ENCODE measurements at places on chromosomes 6 and 20.

DNA sequence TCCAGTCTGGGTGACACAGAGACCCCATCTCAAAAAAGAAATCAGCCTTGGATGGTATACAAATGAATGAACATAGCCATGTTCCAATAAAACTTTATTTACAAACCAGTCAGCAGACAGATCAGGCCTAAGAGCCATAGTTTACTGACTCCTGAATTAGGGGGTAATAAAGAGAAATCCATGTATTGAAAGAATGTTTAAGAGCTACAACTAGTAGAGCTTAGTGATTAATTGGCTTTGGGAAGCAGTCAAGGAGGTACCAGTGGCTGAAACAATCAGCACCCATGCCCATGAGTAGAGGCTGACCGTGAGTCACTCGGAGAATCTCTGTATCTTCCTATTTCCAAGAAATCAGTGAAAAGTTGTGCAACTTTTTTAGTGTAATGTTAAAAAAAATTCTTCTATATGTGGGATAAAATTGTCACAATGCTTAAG lies 223.6 kb upstream of the RREB1 start:
- DNase-seq: no peak

- no peak for DNase-seq
Observed at GRCh38 chr6:5763407-5763806, 243.3 kb downstream of the NRN1 start.

- DNase-seq: no peak
Observed at GRCh38 chr6:160430203-160430602, 82.0 kb downstream of the SLC22A3 start.

- DNase-seq: no peak
Observed at GRCh38 chr6:140062043-140063020, 687.9 kb upstream of the CITED2 start.

DNA sequence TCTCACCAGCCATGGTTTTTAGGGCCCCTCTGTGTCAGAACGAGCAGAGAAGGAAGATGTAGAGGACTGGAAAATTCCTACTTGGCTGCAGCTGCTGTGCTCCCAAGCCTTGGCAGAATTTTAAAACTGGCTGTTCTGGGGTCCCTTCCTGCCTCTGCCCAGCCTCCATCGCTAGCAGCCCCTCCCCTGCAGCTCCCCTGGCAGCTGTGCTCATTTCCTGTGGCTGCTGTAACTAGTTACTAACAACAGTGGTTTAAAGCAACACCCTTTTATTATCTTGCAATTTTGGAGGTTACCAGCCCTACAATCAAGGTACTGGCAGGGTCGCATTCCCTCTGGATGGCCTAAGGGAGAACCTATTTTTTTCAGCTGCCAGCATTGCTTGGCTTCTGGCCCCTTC lies 3.7 kb upstream of the CST11 start:
- no peak for DNase-seq

GRCh38 chr6:40917603-40918002 lies 121.4 kb downstream of the UNC5CL start:
- DNase-seq: no peak

- DNase-seq: no peak
Observed at GRCh38 chr20:61835301-61835700, 230.4 kb downstream of the TAF4 start.

All from neuronal stem cell (in vitro differentiated cells).